Kidney tubule cell (primary cell): ENCODE measurements at places on chromosomes 11 and 22.

- DNase-seq: no peak
Measured at GRCh38 chr11:108790501-108791299, 125.8 kb downstream of the DDX10 start.

- no peak for DNase-seq
Measured at GRCh38 chr11:131063638-131064037, 147.4 kb upstream of the SNX19 start.

DNA sequence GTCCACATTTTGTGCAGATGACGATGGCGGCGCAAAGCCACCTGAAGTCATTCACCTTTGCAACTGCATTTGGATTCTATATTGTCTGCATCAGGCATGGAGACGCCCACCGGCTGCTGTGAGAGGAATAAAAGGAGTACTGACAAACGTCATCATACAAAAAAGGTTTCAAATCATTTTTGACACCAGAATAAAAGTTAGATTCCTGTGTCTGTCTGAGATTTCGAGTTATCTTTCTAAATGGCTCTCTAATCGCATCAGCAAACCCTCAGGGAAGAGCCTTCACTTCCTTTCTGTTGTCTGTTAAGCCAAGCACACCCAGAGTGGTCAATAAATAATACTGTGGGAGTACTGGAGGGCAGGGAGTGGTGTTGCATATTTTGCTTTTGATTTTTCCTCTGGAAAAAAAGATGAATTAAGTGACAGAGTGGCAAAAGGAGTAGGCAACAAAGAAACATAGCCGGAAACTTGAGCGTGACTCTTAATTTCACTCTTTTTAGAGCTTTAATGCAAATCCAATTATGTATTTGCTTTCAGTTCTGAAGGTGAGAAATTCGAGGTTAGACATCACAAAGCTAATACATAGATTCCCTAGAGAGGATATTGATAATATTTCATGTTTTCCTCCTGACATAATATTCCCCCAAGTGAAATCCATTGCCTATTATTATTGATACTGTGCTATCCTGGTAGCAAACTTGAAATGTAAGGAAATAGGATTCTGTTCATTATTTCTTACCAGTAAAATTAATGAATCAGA lies 150.8 kb upstream of the MTMR2 start:
- peak; percentile 59 for DNase-seq

DNA sequence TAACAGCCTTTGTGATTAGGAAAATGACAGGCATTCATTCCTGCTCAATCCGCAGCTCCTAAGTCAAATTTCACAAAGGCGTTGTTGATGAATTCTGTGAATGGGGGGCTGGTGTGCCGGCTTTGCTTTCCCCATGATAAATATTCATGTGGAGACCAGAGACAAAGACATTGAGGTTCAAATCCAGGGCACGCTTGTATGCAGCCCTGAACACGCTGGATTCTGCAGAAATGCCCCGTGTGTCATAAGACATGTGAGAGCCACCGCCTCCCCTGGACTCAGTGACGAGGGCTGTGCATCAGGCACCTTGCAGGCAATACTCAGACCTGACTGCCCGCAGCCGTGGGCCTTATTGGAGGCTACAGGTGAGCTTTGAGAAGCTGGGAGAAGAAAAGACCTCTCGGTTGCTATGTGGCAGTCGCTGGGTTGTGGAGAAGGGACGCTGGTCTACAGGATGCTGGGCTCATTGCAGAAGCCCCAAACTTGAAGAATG lies 906.2 kb downstream of the BRD1 start:
- no peak for DNase-seq

DNA sequence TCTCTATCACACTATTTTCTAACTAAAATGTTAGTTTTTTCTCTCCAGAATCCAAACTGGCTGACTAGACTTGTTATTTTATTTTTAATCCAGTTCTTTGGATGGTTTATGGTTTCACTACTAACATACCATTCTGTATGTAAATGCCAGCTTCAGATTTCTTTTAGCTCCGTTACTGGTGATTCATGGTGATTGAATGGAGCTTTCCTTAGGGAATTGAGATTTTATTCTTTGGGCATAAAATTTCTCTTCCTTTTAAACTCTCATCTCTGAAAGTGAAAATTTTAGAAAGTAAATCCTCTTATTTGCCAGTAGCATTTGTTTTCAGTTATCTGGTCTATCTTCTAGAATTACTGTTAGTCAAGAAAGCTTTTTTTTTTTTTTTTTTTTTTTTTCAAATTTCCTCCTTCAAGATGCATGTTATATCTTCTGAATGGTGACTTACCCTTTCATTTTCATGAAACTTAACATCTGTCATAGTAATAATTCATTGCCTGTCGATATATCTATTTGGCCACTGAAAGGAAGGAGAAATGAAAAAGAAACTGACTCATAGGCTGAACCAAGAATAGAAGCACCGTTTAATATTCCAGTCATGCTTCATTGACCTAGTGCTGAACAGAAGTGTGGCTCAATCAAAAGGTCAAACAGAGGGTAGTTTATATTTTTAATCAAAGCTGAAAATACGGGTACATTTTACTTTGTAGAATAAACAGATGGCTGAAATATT lies 6.4 kb downstream of the ENDOD1 start:
- peak; percentile 71 for DNase-seq

- no peak for DNase-seq
Measured at GRCh38 chr11:123450623-123451022, 20.6 kb downstream of the GRAMD1B start.

GRCh38 chr11:72283947-72284346 lies 40.0 kb upstream of the PHOX2A start:
- DNase-seq: no peak

GRCh38 chr22:36201630-36202319 lies at the start of gene APOL4:
Gene APOL4 (minus strand): TSS chr22:36201809. CDS start chr22:36201734, 75 bp downstream.
- DNase-seq: no peak

DNA sequence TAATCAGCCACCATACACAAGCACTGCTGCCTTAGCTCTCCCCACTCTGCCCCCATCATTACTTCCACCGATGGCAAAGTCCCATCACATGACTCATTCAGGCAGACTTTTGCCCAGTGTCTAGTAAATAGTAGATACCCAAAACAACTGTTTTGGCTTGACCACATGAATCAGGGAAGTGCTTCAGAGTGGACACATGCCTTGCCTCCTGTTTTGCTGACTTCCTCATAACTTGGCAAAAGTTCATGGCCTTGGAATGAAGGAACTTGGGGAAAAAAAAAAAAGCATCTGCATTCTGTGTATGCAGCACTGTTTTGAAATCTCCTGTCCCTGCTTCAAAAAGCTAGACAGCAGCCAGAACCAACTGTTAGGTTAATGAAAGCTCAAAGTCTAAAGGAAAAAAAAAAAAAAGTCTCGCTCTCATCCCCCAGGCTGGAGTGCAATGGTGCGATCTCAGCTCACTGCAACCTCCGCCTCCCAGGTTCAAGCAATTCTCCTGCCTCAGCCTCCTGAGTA lies 335.3 kb downstream of the FAM181B start:
- DNase-seq: peak; percentile 81

GRCh38 chr11:19283991-19284390 lies 43.2 kb upstream of the E2F8 start:
- DNase-seq: no peak

- DNase-seq: no peak
Measured at GRCh38 chr11:47446833-47447232, 2.1 kb downstream of the RAPSN start.

GRCh38 chr11:12235947-12236743 lies 125.8 kb downstream of the MICAL2 start:
- peak; percentile 93 for DNase-seq

- DNase-seq: no peak
Measured at GRCh38 chr22:31079095-31079642, 1.9 kb upstream of the SMTN start.

DNA sequence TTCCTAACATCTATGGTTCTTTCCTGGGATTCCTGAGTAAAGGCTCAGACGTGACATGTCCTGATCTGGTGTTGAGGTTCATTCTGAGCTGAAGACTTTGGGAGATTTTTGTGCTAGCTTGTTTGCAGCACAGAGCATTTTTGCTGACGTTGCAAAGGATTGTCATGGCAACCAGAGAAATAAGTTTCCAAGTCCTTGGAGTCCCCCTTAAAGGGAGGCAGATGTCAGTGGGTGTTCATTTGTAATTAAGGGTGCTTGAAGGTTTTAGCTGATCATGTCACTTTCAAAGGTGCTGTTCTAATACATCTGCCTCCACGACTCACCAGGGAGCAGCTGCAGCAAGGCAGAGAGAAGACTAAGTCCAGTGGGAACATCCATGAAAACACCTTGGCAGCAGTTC lies 5.4 kb upstream of the SYN3 start:
- DNase-seq: no peak

GRCh38 chr11:39374963-39375698 lies 2084.3 kb downstream of the LRRC4C start:
- DNase-seq: peak; percentile 37

GRCh38 chr11:119085437-119085847 lies 761 bp downstream of the HMBS start:
- no peak for DNase-seq

DNA sequence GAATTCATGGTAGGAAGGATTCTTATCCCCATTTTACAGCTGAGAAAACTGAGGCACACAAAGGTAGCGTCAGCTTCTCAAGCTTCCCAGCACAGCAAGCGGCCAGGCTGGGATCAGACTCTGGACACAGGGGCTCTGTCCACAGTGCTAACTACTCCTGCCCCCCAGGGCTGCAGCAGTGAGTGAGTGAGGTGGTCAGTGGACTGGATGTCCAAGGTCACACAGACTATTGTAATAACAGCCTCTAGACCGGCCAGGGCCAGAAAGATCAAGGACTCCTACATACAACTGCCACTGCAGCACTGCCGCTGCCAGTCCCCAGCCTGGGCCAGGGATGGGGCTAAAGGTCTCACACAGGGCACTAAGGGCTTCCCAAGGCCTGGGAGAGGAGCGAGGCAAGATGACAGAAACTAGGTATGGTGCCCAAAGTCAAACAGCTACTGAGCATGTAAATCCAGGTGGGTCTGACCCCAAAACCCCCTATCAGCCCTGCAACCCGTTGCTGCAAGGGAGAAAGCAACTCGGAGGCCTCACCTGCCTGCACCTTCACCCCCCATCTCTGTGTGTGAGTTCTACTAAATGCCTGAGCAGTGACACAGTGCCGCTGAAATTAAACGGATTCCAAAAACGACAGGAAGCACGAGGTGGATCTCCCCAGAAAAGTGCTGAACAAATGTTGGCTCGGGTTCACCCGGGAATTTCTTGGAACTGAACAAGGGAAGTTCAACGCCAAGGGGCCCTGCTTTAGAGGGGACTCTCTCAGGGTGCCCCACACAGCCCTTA lies 161.8 kb upstream of the GRK3 start:
- DNase-seq: peak; percentile 73

DNA sequence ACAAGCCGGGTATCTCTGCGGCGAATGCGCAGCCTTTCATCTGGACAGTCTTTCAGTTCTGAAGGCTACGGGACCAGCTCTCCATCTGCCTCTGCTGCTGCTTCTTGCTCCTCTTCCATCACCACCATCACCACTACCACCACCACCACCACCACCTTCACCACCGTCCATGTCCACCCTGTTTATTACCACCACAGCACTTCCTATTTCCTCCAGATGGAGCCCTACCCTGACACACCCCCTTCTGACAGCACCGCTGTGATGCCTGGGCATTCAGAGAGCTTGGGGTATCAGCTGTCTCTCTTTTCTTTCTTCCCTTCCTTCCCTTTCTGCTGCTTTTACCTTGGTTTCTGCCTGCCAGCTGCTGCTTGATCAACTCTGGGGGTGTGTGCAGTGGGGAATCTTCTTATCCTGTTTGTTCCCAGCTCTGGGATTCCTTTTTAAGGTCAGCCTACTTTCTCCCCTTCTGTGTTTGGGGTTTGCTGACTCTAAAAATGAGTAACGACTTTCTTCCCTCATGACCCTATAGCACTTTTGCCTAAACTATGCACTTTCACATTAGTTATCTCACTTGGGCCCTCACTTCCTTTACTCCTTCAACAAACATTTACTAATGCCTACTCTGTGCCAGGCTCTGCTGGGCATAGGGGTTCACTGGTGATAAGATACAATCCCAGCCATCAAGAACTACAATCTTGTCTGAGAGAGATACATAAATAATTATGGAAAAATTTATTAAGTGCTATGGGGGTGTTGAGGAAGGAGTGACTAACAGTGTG lies 7.8 kb upstream of the RRM1 start:
- DNase-seq: no peak

- DNase-seq: no peak
Measured at GRCh38 chr11:112524798-112525197, 264.1 kb upstream of the PLET1 start.

DNA sequence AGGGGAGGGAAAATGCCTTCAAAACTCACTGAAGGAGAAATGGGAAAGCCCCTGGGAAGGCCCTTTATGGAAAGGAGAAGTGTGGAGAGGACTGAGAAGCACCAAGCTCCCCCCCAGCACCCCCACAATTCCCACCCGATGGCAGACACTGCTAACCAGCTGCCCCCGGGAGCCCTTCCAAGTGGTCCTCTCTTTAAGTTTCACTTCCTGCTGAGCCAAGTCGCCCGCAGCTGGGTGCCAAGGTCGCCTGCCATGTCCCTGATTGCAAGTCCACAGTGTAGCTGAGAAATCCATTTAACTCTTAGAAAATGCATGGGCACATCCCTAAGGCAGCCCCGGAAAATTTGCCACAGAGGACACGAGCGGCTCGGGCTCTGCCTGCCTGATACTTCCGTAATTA lies 68.2 kb downstream of the GALNT18 start:
- DNase-seq: peak; percentile 11

DNA sequence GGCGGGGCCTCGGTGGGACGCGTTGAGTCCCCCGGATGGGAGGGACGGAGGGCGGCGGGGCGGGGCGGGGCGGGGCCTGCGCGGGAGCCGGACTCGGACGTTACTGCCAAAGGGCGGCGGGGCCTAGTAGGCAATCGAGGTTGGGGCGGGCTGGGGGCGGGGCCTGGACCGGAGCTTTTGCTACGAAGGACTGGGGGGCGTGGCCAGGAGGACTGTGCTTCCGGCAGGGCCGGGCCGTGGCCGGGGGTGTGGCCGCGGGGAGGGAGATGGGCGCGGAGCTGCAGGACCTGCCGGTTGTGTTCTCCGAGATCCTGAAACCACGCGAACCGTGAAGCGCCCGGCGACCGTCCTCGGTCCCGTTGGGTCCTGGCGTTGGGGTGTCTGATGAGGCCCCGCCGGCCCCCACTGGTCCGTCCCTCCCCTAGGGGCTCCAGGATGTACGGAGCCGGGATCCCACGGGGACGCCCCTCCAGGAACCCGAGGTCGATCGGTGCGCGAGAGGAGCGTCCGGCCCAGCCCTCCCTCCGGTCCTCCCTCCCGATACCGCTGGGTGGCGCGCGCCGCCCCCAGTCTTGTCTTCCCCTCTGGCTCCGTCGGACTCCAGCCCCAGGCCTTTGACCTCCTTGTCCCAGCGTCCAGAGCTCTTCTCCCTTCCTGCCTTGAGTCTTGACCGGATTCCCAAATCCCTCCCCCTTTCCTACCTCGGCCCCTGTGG lies 648 bp upstream of the NUDT8 start:
- peak; percentile 97 for DNase-seq

GRCh38 chr11:69278091-69278867 lies 15.7 kb upstream of the MYEOV start:
- DNase-seq: peak; percentile 67

DNA sequence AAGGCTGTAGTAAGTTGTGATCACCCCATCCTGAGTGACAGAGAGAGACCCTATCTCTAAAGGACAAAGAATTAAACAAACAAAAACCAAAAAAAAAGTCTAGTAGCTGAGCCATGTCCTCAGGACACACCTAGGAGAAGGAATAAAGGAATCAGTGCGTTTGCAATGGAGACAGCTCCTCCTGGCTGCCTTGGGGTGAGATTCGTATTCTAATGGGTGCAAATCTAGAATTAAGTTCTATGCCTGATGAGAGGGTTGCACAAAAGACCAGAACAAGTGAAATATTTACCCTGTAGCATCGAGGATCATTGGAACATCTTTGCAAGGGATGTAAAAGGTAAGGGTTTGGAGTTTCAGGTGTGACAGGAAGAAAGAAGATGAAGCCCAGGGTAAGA lies 70.3 kb upstream of the BMAL1 start:
- DNase-seq: no peak

GRCh38 chr22:36335621-36336020 lies 52.1 kb downstream of the MYH9 start:
- DNase-seq: no peak
